ENCODE measurements at places on chromosomes 3 and 15.

DNA sequence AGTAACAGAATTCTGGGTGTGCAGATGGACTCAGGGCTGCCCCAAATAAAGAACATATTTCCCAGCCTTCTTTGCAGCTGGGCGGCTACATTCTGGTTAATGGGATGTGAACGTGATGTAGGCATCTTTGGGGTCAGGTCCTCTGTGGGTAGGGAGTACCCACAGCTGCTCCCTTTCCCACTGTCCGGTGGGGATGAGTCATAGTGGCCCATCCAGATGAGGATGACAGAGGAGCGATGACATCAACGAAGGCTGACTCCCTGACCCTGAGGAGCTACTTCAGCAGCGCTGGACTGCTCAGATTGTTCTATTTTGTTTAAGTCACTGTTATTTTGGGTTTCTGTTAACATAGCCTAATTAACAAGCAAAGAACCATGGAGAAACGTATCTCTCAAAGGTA, 38.0 kb downstream of the SRPRB start:
- H3K27me3 ChIP-seq: peaks cover 4% of the 10 kb centered on the region
- no peak overlapping the region for H3K27ac ChIP-seq
- DNase-seq: no peak
- H3K36me3 ChIP-seq: no peaks in the 10 kb centered on the region
- no peaks in the 10 kb centered on the region for H3K4me1 ChIP-seq

- no peak overlapping the region for H3K4me3 ChIP-seq
- no peaks in the 10 kb centered on the region for H3K27me3 ChIP-seq
- H3K36me3 ChIP-seq: no peaks in the 10 kb centered on the region
- no peak overlapping the region for H3K27ac ChIP-seq
- no peak for DNase-seq
- peaks cover 11% of the 10 kb centered on the region for H3K4me1 ChIP-seq
Measured at GRCh38 chr15:48020166-48020565, 100.6 kb upstream of the SLC24A5 start.

DNA sequence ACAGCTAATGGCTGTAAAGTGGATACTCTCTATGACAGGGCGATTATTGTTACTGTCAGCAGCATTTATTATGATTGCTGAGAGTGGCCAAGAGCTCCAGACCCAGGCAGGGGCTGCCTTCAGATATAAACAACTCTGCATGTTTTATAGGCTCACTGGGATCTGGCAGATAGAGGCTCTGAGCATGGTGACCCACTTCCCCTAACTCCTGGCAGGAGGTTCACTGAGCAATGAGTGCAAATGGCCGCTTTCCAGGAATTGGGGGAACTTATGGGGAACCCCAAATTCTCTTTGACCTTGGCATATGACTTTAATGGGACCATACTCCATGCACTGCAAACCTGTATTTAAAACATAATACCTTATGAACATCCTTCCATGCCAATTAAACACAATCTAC, 59.0 kb downstream of the SCN5A start:
- H3K27me3 ChIP-seq: peaks cover 8% of the 10 kb centered on the region
- no peaks in the 10 kb centered on the region for H3K36me3 ChIP-seq
- H3K27ac ChIP-seq: no peak overlapping the region
- no peak for DNase-seq

GRCh38 chr3:26657348-26657976, 34.9 kb downstream of the LRRC3B start:
- no peaks in the 10 kb centered on the region for H3K36me3 ChIP-seq
- no peak overlapping the region for H3K4me3 ChIP-seq
- H3K4me1 ChIP-seq: no peaks in the 10 kb centered on the region
- no peak overlapping the region for H3K27ac ChIP-seq
